ENCODE measurements at places on chromosomes 11 and 22.

DNA sequence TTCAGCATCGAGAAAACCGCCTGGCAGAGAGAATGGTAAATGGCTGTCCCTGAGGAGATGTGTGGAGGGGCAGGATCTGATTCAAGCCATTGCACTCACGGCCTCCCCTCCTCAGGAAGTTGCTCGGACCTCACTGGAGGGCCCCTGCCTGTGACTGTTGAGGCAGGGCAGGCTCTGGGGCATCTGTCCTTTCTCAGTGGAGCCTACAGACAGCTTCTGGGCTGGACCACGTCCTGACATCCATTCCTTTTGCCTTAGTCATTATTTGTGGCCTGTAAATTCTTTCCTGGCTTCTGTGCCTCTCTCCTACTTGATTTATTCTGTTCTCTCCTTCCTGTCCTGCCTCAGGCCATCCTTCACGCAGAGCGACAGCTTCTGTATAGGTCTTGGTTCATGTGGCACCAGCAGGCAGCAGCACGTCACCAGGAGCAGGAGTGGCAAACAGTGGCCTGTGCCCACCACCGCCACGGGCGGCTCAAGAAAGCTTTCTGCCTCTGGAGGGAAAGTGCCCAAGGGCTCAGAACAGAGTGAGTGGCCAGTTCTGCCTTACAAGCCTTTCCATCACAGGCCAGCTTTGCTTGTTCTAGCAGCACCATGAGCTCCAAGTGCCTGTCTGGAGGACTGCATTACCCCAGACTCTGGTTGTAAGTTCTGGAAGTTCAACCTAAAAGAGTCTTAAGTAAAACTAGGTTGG, 59.6 kb downstream of the PISD start:
- DNase-seq: peak; percentile 10

DNA sequence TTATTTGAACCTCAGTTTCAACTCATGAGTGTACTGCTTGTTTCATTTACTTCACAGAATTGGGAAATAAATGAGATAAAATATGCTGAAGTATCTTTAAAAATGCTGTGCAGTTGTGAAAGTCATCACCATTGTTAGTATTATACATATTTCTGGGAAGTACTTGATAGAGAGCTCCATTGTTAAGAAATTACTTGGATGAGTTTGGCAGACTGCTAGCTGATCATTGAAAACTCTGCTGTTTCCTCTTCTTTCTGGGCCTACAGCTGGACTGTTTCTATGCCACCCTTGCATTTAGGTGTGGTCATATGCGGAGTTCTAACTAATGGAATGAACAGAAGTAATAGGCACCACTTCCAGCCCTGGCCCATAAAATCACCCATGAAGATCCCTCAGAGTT, 10.0 kb downstream of the SIK2 start:
- DNase-seq: no peak

GRCh38 chr11:115170133-115170815, 333.9 kb downstream of the CADM1 start:
- DNase-seq: peak; percentile 55

DNA sequence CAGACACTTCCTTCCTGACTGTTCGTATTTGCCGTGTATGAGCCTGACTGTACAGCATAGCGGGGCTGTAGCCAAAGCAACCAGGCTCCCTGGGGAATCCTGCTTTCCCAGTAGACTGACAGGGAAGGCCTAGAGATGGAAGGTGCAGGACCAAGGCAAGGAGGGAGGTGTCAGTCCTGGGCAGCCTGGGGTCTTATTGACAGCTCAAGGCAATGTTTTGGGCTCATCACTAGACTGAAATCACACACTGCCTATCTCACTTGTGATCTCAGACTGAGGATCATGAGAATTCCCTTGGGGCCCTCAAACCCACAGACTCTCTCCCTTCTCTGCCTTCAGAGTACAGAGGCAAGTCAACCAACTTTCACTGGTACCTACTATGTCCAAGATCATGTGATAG, 346.8 kb upstream of the NARS2 start:
- DNase-seq: no peak

DNA sequence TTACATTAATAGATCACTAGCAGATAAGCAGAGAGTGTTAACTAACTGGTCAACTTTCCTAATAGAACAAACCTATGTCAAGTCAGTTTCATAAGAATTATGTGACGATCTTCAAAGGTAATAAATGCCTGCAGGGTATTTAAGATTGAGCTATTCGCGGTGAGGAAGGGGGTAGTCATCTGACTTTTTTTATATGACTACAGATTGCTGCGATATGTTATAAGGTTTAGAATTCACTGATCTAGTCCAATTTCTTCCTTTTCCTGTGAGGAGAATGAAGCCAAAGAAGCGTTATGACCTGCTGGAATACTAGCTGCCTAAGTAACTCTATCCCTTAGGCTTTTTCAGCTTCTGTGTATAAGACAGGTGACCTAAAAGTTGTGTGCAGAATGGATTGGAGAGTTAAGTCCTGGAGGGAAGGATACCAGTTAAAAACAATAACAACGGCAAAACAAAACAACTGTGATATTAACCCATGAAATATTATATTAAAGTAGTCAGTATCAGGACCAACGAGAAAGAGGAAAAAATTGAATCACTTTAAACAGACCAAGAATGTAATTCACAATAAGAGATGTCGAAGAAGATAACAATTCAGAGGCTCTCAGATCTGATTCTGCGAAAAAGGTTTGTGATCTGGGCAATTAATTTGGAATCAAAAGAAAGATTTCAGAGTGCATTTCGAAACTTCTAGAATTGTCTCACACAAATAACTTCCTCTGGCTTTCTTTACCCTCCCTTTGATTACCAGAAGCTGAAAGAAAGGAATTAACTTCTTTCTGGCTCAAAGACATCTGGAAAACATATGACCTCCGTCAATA, 630 bp downstream of the CASP4 start:
- DNase-seq: no peak

GRCh38 chr11:2507945-2508749, 63.3 kb downstream of the KCNQ1 start:
- no peak for DNase-seq

- DNase-seq: no peak
These were observed 157.3 kb upstream of the BDNF start for GRCh38 chr11:27857588-27857987.

DNA sequence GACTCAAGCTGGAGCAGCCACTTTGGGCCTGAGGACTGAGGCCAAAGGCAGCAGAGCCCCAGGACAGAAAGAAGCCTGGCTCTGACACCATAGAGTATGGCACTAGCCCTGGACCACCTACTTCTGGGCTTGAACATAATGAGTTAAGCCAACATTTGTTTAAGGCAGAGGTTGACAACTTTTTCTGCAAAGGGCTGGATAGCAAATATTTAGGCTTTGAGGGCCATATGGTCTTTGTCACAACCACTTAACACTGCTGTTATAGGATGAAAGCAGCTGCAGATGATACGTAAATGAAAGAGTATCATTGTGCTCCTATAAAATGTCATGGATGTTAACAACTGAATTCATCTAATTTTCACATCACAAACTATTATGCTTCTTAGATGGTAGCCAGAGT, 16.6 kb downstream of the OSBP start:
- DNase-seq: no peak

- DNase-seq: peak; percentile 8
These were observed 5.1 kb downstream of the ZNF70 start for GRCh38 chr22:23745791-23746190.

DNA sequence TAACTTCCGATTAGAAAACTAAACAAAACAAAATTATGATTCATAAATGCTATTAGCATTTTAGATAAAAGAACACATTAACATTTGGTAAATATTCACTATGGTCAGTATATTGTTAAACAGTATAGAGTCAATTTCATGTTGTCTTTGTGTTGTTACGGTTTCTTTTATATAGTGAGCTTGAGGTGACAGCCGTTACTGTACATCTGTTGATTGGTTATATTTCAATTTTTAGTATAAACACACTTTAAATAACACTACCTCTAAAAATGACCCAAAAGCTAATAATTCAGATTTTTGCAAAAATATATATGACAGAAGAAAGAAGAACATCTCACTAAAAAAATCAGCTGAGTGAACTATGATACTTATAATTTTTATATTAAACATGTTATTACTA, 249.0 kb upstream of the LUZP2 start:
- no peak for DNase-seq

DNA sequence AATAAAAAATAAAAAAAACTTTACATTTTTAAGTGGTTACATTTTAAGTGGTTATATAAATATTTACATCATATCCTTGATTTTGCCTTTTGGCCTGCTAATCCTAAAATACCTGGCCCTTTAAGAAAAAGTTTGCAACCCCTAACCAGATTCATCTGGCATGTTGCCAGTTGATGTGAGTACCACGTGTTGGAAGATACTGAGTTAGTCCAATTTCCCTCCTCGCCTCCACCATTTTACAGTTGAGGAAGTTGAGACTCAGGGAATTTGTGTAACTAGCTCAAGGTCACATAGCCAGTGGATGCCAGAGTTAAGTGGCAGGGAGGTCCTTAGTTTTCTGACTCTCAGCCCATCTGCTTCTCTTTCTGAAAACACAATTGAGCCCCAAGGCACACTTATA, 5.1 kb downstream of the ELF5 start:
- DNase-seq: no peak

GRCh38 chr11:69342588-69343330, 48.8 kb downstream of the MYEOV start:
- no peak for DNase-seq

GRCh38 chr22:38963872-38964271, 6.5 kb downstream of the APOBEC3A start:
- DNase-seq: no peak

- no peak for DNase-seq
These were observed 91.9 kb upstream of the TP53I11 start for GRCh38 chr11:45042560-45042959.

- DNase-seq: no peak
These were observed 14.9 kb downstream of the ADAMTS8 start for GRCh38 chr11:130413405-130414106.

- DNase-seq: no peak
These were observed at the start of gene CATSPERZ for GRCh38 chr11:64299847-64300648. TSS of gene CATSPERZ (plus strand) at chr11:64300358. CDS start at chr11:64300411, 53 bp downstream.

DNA sequence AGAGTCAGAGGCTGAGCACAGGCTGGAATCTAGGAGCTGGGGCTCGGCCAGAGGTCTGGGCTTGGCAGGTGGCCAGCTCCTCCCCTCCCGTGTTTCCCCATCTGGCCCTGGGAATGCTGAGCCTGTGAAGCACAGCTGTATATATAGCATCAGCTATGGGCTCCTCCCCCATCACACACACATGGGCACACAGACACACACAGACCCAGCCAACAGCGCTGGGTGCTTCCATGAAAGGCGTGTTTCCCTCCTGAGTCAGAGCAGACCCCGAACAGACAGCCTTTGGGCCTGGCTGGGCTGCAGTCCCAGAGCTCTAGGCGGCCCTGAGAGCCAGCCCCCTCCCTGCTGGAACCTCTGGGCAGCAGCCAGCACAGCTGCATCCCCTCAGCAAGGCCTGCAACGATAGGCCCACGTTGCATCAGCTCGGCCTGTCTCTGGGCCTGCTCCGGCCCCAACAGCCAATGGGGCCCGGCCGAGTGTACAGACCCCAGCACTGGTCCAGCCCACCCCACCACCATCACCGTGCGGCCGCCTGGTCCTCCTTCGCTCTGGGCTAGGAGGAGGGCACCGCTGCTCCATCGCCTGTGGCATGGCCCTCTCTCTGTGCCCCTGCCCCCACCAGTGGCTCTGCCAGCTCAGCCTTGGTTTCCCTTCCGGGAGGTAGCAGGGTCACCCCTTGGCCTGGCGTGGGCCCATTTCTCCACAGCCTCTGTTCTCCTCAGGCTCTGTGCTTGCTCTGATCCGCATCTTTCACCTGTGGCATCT, 7.6 kb upstream of the SERPINH1 start:
- DNase-seq: no peak

GRCh38 chr11:13956988-13957387, 5.5 kb upstream of the SPON1 start:
- no peak for DNase-seq

DNA sequence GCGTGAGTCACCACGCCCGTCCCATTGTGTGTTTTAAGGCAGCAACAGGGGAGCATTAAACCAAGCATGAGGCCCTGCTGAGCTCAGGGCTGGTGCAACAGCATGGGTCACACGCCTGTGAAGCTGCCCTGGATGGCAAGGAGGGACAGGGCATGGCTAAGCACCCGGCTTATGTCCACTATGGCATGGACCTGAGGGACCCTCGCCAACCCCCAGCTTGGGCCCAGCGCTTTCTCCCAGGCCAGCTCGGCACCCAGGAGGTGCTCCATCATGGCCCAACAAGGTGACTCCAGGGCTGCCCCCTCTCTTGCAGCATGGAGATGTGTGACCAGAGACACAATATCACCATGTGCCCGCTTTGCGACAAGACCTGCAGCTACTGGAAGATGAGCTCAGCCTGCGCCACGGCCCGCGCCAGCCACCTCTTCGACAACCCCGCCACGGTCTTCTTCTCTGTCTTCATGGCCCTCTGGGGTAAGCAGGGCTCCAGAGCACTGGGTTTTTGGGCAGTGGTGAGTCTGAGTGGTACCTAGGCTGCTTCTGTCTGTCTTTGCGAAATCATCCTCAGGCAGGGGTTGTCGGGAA, 53.6 kb downstream of the ANO1 start:
- no peak for DNase-seq

DNA sequence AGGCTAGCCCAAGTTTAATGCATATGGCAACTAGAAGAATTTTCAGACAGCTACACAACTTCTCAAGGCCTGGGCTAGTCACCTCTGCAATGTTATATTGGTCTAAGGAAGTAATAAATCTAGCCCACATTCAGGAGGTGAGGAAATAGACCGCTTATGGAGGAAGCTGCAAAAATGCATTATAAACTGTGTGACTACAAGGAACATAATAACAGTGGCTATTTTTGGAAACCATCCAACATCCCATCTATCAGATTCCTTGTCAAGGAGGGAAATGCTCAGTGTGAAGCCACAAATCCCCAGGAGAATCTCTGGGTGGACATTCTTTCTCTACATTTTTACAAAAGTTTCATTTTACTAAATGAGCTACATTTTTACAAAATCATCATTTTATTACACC, 76.1 kb downstream of the BBOX1 start:
- no peak for DNase-seq
